ENCODE measurements at places on chromosomes 4 and X.

DNA sequence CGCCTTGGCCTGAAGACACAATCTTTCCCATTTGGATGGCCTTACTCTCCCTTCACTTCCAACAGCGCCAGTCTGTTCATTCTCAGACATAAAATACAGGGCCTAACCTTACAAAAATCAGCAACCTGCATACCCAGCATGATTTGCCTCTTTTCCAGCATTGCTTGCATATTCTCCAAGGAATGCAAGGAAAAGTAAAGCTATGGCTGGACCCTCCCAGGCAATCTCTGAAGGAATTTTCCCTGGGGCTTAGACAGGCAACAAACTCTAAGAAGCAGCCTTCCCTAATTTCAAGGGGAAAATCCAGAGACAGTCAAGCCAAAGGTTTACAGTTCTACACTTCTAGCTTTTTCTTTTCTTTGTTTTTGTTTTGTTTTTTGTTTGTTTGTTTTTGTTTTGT is 3.6 kb downstream of the DCTD start:
- no peak for DNase-seq

- no peak for DNase-seq
These were observed 233.4 kb upstream of the STK26 start for GRCh38 chrX:131789664-131790063.

GRCh38 chrX:142249721-142250120 is 44.6 kb upstream of the MAGEC2 start:
- DNase-seq = no peak

DNA sequence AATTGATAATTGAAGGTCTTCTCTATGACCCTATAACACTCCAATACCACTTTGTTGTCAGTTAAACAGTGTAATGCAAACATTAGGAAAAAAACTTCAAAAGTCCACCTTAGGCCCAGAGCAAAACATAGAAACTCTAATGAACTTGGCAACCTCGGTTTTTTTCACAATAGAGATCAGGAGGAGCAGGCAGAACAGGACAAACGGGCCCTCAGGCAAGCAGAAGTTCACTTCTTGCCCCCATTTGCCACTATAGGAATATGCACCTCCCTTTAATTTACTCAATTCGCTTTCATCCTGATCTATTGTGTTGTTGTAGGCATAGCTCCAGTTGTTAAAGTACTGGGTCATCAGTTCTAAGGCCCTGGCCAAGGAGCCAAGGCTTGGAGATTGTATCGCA is 18.2 kb downstream of the ACOX3 start:
- no peak for DNase-seq

GRCh38 chr4:41537292-41537890 is 566 bp upstream of the LIMCH1 start:
- no peak for DNase-seq

DNA sequence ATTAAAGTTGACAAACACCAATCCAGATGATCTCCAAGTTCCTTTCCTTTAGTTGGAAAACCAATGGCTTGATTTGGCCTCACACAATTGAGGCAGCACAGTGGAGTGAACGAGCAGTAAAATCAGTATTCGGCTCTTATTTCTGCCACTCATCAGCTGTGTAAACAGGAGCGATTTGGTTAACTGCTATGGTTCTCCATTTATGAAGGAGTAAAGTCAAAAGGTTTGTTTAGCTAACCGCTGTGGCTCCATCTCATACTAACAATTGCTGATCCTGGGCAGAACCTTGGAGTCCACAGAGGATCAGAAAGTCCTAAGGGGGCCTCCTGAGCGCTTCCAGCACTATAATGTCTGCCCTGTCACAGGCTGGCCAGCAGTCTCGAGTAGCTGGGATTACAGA is 54.5 kb upstream of the EXOC1L start:
- DNase-seq = no peak

DNA sequence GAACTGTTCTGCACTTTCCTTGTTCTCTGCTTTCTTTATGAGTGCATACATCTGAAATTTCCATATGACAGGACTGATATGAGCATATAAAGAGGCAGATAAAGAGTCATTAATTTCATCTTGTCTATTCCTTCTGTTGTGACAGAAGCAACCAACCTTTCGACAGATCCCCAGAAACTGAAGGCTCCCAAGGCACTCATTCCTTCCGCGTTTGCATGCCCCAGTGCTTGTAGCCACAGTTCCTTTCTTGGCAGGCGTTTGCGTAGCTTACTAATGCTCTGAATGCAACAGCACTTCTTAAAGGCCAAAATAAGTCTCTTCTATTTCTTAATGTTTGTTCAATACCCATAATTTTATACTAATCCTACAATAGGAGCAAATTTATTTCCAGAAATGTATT is 94.0 kb upstream of the TBL1X start:
- DNase-seq = no peak

DNA sequence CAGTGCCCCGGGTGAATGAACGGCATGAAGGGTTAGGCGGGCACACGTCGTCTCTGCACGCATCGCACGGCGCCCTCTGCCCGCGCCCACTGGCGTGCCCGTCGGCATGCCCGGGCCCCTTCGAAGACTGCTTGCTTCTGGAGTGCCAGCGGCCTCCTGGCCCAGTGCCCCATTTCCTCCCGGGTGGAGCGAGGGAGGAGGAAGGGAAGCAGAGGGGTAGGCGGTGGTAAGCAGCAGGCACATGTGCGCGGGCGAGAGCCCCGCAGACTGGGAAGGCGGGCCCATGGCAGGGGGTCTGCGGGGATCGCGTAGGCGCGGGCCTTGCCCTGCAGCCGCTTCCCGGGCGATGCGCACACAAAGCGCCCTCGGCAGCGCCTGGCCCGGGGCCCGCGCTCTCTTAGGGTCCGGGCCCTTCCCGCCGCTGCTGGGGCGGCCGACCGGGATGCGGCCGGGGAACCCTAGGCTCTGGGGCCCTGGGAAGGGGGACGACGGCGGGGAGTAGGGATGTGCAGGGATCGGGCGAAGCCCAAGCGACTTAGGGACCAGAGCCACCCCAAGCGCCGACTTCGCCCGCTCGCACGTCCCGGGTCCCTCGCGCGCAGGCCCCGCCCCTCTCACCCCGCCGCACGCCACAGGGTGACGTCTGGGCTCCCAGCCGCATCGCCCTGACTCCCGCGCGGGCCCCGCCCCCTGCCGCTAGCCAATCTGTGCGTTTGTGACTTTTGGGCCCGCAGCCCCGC is 866 bp upstream of the EMD start:
- no peak for DNase-seq

DNA sequence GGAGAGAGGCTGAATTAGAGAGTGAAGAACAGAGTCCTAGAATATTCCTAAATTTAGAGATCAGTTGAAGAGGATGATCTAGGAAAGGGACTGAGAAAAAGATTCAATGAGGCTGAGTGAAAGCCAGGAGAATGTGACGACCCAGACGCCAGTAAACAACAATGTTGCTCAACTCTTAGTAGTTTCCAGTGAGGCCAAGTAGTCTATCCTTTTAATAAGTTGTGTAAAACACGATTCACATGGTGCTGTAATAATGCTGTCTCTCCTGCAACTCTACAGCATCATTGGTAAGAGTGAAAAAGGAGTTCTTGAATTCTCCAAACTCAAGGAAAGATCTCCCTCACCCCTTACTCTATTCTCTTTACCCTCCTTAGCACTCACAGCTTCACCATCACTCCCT is 140.3 kb downstream of the CFAP299 start:
- no peak for DNase-seq

DNA sequence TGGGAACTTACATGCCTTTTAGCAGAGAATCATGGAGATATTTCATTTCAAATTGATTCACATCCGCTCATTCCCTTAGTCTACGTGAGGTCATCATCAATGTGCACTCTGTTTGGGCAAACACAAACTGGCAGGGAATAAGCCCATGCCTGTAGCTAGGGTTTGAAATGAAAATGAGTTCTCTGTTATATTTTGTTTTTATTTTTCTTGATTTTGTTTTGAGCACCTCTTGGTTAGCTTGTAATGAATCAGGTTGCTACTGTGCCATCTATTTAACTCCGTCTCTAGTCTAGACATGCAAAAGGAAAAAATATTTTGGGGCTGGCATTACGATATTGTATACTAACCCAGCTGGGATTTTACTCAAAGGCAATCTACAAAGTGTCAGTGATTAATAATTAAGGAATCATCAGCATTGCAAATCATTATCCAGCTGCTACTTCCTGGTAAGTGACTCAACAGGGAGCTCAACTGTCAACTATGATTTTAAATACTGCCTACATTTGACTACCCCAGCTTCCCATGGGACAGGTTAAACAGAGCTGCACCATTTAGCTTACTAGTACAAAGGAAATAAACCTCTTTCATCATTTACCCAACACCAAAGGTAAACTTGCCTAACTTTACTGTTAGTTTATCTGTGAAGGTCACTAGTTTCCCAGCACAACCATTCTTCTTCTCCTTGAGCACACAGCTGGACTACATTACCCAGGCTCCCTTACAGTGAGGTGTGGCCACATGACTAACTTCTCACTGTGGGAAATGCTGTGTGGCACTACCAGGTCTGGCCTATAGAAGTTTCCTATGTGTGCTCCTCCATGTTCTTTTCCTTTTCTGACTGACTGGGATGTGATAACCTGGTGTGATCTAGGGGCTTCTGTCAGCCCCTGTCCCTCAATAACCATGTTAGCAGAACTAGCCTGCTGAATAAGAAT is 21.2 kb upstream of the TRPC5OS start:
- DNase-seq = no peak
